ENCODE measurements at places on chromosomes 4 and X.

GRCh38 chr4:39636531-39637184 lies 2.0 kb downstream of the SMIM14 start:
- no peak for DNase-seq

DNA sequence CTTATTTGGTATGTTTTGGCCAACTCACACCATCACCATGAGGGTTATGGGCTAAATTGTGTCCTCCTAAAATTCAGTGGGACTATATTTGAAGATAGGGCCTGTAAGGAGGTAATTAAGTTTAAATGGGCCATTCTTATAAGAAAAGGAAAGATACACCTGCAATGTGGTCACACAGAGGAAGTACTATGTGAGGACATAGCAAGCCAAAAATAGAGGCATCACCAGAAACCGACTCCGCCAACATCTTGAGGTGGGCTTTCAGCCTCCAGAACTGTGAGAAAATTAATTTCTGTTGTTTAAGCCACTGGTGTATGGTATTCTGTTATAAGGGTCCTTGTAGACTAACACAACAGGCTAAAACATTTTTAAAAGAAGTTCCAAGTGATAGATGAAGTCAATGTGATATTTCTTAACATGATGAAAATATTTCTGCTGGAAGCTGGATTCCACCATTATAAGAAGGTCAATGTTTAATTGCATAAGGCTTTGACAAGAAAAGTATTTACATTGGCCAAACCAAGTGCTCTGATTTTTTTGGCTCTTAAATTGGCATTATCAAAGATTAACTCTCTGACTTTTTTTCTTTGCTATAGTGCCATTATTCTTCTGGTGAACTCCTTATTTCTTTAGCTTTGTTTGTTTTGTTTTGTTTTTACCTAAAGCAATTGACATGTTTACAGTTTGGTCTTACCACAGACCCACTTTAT lies 540.9 kb downstream of the PPARGC1A start:
- DNase-seq: no peak

DNA sequence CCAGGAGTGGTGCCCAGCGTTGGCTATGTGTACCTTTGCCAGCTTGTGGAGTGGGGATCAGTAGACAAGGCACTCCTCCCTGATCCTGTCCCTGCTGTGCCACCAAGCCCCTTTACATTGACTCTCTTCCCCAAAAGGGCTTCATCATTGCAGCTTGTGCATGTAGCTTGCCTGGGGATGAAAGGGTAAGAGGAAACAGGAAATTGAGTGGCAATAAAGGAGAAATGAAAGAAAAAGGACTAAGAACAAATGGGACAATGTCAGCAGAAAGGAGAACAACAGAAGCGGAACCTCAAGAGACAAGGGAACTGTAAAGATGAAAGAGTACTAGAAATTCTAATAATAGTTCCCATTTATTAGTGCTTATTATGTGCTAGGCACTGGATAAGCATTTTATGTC lies 8.7 kb upstream of the IL13RA1 start:
- DNase-seq: no peak

DNA sequence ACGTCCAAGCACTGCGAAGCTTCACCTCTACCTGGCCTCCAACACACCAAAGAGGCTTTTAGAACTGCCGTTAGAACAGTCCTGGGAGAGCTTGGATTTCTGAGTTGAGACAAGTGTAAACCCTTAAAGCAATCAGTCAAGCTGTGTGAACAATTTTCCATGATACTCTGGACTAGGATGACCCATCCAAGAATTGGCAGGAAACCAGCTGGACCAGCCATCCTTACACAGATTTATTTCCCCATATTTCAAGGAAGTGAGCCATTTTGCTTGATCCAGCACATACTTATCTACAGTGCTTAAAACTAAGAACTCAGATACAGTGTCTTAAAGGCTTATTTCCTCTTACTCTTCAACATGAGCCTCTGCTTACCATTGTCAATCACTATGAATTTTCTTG lies 340.7 kb upstream of the HS3ST1 start:
- no peak for DNase-seq

DNA sequence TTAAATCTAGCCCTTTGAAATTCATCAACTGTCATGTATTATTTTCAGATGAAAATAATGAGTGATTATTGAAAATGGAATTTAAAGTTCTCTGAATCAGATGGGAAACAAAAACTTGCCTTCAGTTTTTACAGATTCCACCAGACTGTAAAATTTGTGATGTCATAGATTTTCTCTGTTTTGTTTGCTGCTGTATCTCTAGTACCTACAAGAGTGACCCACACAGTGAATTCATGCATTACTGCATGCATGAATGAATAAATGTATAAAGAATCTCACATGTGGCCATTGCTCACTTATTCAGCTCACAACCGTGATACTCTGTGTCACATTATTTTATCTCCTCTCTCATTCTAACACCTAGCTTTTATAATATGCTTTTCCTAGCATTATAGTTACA lies 532.2 kb upstream of the AGA start:
- DNase-seq: no peak

DNA sequence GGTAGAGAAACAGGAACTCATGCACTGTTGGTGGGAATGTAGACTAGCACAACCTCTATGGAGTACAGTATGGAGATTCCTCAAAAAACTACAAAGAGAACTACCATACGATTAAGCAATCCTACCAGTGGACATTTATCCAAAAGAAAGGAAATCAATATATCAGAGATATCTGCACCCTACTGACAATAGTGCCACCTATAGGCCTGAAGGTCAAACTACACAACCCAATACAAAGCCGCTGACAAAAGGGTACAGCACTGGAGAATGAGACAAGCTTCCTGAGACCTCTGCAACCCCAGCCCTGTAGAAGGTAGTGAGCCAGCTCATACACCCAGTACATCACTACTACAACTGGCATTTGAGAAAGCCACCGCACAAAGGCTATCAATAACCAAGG lies 67.1 kb downstream of the CBR4 start:
- no peak for DNase-seq

- no peak for DNase-seq
Measured at GRCh38 chr4:151489462-151490203, 80.7 kb downstream of the FHIP1A start.

GRCh38 chr4:163922302-163922701 lies 427.8 kb downstream of the TMA16 start:
- DNase-seq: no peak

DNA sequence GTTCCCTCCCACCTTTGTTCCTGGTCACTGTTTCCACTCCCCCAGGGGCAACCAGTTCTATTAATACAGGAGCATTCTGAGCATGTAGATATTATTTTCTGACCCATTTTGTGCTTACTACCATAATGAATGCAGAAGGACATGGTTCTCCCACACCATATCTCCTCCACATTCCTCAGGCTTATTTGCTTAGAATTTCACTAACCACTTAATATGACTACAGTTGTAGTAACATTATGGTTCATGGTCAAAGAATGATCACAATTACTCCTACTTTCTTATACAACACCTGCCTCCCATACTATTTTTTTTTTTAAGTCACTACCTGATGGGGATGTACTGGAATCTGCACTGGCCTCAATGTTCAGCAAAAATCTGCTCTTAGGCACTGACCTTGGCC lies 7.5 kb upstream of the FAM184B start:
- no peak for DNase-seq

GRCh38 chrX:44669626-44670025 lies 127.0 kb upstream of the FUNDC1 start:
- no peak for DNase-seq

DNA sequence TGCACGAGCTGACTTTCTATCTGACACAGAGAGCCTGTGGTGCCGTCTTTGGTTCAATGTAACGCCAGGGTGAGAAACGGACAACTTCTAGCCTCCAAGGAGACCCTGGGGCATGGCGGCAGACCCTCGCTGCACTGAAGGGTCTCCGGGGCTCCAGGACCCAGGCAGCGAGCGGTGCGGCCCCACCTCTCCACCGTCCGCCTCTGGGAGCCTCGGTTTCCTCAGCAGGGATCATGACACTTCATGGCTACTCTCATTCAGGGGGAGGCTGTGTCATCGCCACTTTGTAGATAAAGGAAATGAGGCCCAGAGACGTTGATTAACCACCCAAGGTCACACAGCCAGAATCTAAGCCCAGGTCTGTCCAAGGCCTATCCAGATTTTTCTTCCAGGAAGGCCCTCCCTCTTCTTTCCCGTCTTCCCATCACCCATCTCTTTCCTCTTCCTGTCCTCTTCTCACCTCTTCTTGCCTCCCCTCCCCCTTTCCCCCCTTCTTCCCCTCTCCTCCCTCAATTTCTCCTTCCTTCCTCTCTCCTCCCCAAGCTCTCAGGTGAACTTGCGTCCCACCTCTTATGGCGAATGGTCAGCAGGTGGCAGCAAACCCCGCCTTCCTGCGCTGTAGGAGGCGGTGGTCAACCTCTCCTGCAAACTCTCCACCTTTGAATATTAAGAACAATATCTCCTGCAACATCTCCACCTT lies 69.3 kb upstream of the HMX1 start:
- DNase-seq: no peak

GRCh38 chr4:78926826-78927225 lies 12.4 kb downstream of the PAQR3 start:
- no peak for DNase-seq
